ENCODE measurements at places on chromosomes 3 and 15.
A peak's percentile ranks its signal among the peaks of the same experiment; 100 is the strongest.

- no peak for DNase-seq
These were observed 3.9 kb upstream of the SRGAP3 start for GRCh38 chr3:9253327-9253726.

GRCh38 chr3:15310491-15311370 lies 21.7 kb downstream of the SH3BP5 start:
- no peak for DNase-seq

GRCh38 chr15:73882761-73883419 lies 9.5 kb downstream of the TBC1D21 start:
- DNase-seq, result no peak

DNA sequence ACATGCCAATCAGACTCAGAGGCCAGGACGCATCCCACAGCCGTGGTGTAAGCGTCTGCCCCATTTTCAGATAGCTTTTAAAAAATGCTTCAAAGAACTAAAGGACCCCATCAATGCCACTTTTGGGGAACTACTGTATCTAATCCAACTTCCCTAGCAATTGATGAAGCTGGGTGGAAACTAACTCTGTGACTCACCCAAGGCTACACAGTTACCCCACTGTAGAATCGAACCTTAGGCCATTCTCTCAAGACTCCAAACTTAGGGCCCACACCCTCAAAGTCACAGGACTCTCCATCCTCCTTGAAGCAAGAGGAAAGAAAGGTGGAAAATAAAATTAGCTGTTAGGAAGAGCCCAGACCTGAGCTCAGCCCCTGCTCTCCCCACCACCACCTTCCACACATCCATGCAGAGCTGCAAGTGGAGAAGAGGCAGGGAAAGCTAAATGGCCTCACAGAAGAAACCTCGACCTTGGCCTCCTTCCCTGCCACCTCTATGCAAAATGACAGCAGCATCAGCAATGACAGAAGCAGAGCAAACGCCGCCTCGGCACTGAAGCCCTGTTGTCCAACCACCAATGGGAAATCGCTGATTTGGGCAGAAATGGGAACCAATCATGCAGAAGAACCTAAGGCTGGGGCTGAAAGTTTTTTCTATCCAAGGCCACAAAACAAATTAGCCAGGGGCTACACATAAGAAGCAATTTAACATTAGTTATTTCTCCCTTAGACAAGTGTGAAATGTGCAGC lies 22.2 kb downstream of the ANP32A start:
- no peak for DNase-seq

GRCh38 chr3:50154840-50155490 lies at the start of gene SEMA3F:
SEMA3F (plus strand) TSS chr3:50155324; CDS start chr3:50159623, 4,299 bp downstream.
- no peak for DNase-seq

DNA sequence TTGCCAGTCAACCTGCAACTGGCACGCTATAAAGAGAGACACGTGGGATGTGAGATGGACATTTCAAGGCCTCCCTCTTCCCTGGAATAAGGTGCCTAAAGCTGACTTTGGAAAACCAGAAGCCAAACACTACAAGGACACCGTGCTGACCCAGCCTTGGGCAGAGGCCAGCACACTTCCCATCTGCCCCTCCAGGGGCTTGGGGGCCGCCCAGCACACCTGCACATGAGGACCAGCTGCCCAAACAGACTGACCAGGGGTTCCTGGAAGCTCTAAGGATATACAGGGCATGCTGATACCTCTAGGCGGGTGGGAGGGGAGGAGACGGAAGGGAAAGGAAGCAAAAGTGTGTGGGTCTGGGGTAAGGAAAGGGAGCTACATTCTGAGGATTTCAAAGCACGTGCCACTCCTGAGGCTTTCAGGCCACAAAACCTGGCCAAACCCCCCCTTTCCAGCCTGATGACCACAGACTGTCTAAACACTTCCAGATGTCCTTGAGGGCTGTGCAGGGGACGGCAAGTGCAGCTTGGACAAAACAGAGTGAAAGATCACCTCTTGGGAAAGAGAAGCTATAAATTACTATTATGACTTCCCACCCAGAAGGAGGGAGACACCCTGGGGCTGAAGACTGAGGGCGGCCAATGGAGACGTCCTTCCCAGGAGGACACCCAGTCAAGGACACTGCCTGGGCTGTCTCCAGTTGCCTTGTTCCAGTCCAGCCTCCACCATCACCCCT lies 57.9 kb downstream of the ADCY5 start:
- no peak for DNase-seq

DNA sequence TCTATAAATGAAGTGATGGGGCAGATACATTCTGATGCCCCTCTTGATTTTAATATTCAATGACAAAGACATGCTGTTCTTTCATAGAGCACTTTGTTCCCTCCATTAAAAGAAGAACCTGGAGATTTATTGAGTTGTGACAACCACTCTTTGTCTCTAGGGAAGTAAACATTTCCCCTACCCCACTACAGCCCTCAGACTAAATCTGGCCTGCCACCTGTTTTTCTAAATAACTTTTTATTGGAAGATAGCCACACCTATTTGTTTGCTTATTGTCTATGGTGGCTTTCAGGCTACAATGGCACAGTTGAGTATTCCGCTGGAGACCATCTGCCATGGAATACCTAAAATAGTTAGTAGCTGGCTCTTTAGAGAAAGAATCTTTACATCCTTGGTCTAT lies 41.2 kb upstream of the ZNF385D start:
- peak; percentile 67 for DNase-seq

GRCh38 chr3:181886676-181887075 lies 175.0 kb downstream of the SOX2 start:
- DNase-seq, result no peak

Data from DMS153 (cell line).